HT1080 (cell line): ENCODE measurements at places on chromosomes 7 and 10.

DNA sequence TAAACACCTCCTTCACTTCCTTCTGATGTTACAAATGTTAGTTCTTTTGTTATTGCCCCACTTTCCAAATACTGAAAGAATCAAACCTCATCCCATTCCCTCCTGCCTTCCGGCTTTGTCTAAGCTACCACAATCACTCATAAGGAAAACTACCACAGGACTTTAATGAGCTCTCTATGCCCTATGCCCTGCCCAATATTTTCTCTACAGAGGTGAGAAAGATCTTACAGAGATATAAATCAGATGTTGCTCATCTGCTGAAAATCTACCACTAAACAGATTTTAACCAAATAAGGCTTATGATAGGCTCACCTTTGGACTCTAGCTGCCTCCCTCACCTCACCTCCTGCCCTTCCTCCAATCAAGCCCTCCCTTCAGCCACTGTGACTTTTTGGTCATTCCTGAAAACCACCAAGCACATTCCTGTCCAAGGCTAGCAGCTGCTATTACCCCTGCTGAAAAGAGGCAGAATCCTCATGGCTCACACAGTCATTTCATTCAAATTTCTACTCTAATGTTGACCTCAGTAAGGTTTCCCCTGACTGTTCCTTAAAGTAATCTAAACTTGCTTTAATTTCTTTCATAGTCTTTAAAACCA lies 7.7 kb downstream of the ZNF33B start:
- DNase-seq, result no peak

DNA sequence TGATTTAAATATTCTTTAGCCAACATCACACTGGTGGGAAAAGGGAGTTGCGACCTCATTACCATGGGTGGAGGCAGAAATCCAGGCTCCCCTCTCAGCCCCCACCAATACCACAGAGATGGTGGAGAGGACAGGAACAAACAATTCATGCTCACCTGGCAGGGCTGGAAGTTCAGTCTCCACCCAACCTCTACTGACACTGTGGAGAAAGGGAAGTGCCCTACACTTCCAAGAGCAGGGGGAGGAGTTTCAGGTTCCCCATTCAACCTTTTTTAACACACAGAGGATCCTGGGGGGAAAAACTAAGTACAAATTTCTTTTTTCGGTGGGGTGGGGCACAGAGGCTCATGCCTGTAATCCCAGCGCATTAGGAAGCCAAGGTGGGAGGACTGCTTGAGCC lies 210.1 kb upstream of the KCTD7 start:
- no peak for DNase-seq

- no peak for DNase-seq
These were observed 50.3 kb downstream of the ATXN7L1 start for GRCh38 chr7:105826143-105826542.

DNA sequence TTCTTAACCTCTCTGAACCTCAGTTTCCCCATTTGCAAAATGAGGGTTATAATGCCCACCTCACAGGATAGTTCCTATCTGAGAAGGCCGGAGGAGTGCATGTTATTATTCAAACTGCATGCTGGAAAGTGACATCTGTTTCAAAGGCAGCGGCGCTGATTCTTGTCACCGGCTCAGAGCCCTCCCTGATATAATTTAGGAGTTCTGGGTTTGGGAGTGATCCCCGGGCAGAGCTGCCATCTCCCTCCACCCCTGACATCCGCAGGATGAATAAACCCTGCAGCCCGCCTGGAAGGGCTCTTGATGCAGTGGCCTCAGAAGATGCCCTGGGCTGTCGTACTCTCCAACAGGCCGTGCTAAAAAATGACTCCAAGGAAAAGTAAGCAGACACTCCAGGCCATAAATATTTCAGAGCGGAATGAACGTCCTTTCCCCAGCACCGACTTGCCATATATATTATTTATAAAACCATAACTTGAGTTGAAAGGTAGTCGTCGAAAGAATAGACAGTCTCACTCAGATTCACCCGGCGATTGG lies 47.0 kb upstream of the MYL10 start:
- no peak for DNase-seq

DNA sequence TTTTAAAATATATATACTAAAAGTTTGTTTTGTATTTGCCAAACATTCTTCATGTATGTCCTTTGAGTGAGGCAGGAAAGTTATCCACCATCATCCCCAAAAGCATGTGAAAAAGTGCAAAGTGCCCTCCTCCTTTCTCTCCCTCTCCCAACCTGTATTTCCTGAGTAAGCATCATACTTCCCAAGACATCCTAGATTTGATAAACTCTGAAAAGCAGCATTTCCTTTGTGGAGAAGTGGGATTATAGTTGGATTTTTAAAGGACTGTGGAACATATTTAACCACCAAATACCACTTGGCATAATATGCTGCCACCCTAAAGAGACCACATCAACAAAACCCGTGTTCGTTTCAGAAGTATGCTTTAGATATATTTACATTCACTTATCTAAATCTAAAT lies 36.9 kb downstream of the NET1 start:
- DNase-seq, result no peak

DNA sequence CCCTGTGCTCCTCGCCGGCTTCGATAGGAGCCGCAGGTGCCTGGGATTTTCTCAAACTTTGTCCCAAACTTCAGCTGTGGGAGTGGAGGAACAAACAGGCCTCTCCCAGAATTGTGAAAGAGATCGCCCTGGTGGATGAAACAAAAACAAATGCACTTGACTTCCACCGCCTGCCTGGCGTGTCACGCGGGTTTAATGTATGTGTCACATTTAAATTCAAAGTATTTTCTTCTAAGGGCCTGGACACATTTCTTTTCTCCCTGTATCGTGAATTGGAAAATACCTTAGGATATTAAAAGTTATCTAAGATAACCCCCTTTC lies 694 bp upstream of the WASL start:
- DNase-seq, result no peak

GRCh38 chr10:44828508-44829142 lies 82.5 kb upstream of the TMEM72 start:
- DNase-seq, result no peak

- no peak for DNase-seq
These were observed 32.3 kb downstream of the PYROXD2 start for GRCh38 chr10:98382691-98383101.

DNA sequence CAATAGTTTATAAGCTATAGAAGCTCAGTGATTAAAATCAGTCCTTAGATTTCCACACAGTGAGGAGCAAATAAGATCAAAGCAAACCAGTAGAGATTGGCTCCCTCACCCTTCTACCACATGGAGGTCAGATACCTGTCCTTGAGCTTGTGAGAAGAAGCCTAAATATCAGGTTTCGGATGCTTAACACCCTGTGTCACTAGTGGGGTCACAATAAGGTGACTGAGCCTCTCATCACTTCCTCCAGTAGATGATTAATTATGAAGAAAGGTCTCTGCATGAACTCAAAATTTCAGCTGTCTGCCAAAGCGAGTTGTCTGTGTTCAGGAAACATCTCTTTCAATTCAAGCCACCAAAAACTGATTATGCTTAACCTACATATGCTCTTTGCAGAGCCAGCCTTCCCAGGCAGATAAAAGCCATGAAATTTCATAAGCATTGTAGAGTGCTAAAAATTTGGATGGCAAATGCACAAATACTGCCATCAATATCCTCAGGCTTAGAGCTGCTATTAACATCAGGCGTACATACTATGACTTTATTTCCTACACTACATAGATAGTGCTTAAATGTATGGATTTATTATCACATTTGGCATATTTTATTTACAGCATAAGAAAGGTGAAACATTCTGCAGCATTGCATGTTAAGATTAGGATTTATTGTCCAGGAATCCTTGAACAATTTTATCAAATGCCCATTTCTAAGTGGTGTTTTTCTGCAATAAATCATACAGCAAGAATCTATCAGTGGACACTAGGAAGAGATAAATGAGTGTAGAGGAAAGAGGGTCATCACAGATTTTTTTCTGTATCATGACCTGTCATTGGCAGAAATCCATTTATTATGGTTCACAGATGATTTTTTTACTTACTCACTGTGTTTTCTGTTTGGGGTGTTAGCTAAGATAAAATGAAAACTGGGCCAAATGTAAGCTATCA lies 285.1 kb upstream of the SP8 start:
- no peak for DNase-seq

DNA sequence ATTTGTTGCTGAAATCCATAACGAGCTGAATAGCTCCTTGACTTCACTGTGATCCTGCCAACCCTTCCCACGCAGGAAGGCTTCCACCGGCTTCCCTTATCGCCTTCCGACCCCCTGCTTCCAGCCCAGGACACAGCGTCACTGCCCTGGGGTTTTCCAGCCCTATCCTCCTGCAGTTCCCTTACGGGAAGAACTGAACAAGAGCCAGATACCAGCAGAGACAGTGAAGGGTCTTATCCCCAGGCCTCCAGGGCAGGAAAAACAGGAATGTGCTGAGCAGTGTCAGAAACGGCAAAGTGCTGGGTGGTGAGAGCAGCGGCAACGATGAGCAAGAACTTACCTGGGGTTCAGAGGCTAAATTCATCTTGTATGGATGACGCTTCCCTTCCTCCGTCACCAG lies 22.4 kb downstream of the PDLIM1 start:
- DNase-seq, result no peak

GRCh38 chr7:87316846-87317552 lies 28.5 kb upstream of the CROT start:
- peak; percentile 38 for DNase-seq

DNA sequence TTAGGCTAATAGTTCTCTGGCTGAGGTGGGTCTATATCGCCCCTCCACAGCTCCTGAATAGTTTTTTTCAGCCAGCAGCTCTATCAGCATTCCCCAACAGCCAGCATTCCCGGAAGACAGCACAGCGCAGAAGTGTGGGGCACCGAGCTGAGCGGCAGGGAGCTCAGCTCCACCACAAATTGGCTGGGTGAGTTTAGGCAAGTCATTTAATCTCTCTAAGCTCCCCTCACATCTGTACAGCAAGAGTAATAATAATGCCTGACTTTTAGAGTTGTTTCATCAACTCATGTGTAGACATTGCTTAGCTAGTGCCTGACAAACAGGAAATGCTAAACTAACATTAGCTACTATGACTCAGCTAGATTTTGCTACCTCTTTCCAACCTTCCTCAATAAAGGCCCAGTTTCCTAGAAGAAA lies 247.9 kb upstream of the PTN start:
- peak; percentile 66 for DNase-seq

GRCh38 chr7:94128072-94128471 lies 123.9 kb upstream of the BET1 start:
- DNase-seq, result no peak

DNA sequence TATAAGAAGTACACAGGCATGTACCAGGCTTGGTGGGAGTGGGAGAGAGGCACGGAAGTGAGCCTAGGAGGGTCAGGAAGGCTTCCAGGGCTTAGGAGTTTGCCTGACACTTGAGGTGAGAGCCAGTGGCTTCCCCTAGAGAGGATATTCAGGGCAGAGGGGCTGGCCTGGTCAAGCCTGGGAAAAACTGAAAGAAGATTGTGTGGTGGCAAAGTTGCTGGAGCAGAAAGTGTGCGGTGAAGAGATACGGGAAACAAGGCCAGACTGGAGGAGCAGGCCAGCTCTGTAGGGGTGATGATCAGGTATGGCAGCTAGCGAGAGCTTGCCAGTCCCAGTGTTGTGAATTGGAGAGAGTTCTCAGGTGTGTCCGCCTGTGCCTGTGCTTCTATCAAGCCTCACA lies 129.9 kb downstream of the CCNY start:
- DNase-seq, result no peak

DNA sequence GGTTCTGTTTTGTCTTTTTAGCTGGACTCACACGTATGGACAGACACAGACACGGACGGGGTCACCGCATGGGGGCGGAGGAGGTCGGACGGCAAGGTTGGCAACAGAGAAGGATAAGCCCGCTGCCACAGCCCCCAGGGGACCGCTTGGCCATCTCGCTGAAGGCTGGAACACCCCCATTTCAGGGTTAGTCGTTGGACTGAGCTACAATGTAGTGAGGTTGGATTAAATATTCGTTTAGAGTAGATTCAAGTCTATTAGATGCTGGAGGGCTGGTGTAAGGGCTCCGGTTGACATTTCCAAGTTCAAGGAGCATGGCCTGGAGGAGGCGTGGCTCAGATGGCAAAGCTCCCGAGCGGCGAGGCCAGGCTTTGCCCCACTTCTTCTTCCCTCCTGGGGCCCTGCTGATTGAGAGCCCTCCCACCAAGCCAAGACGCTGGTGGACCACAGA lies 35.2 kb downstream of the PPIF start:
- DNase-seq, result no peak

DNA sequence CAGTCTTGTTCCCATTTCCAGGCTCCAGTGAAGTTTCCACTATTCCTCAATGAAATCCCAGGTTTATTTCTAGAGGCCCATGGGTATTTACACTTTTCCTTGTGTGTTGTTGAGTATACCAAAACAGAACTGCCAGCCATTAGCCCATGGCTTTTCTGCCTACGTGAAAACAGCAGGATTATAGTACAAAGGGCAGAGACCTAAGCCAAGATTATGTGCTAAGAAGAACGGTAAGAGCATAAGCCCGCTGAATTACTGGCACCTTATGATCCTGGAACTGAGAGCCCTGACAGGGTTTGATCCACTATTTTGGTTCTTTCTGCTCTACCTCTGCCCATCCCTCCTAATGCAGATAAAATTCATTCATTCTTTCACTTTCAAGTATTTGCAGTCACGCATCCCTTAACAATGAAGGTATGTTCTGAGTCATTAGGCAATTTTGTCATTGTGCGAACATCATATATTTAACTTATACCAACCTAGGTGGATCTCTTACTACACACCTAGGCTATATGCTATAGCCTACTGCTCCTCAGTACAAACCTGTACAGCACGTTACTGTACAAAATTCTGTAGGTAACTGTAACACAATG lies 16.0 kb downstream of the SEMA3C start:
- DNase-seq, result no peak
